NB4 (cell line): ENCODE measurements at places on chromosomes 16 and 17.

DNA sequence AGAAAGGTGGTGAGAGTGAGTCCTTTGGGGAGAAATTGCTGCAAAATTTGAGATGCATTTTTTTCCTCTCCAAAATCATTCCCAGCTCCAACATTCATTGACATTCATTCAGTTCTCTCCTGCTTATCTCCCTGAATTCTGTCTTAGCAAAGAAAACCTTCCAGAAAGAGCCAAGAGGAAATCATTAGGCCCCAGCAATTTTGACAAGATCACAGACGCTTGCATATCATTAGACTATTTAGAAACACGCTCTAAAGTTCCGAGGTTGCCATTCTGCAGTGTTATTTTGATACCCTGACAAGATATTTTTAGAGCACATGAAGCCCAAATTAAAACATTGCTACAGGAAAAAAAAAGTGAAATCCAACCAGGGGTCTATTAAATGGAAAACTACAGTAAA lies 9.6 kb upstream of the CHCT1 start:
- no peak for DNase-seq

DNA sequence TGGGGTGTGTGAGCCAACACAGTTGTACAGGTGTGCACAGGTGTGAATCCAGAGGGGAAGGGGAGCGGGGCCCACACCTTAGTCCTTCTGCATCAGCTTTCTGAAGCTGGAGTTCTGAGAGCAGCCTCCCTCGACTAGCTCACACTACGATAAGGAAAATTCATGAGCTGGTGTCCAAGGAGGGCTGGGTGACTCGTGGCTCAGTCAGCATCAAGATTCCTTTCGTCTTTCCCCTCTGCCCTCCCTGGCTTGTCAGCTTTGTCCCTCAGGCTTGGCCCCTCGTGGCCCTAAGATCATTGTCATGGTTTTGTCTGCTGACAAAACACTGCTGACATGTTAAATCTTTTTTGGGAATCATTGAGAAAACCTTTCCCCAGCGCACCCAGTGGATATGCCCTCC lies 47.5 kb downstream of the OR1D5 start:
- no peak for DNase-seq

DNA sequence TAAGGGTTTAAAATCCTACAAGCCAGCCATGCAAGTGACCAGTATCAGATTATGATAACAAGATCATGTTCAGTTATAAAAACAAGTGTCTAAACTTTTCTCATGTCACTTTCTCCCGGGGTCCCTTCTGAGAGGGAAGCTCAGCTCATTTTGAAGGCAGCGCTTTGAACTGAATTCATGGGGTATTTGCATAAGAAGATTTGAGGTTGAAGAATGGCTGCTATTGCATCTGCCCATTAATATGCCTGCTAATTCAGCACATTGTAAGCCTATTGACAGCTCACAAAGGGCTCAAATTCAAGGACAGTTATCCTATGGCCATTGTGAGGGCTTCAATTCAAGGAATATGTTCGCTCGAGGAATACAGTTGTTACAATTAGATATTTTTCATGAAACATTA lies 290.2 kb upstream of the IRX3 start:
- DNase-seq: no peak

- DNase-seq: no peak
Measured at GRCh38 chr17:1286379-1287106, 7.1 kb downstream of the TRARG1 start.

- peak; percentile 79 for DNase-seq
Measured at GRCh38 chr17:31373150-31374093, 18.1 kb upstream of the RAB11FIP4 start.

DNA sequence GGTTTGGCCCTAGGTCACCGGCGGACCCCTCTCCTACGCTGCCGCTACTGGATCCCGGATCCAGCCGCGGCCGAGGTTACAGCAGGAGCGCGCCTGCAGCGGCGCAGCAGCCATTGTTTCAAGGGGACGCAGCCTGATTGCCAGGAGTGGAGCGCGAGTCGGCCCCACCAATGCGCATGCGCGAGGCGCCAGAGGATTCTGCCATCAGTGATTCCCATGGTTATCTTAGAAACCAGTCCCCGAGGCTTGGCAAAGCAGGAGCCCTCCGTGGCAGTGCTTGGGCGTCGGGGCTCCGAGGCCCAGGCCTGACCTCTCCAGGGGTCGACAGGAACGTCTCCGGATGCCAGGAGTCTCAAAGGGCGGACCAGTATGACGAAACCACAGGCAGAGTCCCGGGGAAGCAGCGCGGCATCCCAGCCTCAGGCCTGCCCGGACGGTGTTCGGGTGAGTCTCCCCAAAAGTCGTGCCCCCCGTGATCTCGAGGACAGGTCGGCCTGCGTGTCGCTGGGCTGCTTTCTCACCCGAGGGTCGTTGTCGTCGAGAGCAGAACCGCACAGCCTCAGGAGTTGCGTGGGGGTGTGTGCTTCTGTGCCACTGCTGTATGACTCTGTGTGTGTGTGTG lies 608.5 kb downstream of the KCNJ18 start:
- no peak for DNase-seq

DNA sequence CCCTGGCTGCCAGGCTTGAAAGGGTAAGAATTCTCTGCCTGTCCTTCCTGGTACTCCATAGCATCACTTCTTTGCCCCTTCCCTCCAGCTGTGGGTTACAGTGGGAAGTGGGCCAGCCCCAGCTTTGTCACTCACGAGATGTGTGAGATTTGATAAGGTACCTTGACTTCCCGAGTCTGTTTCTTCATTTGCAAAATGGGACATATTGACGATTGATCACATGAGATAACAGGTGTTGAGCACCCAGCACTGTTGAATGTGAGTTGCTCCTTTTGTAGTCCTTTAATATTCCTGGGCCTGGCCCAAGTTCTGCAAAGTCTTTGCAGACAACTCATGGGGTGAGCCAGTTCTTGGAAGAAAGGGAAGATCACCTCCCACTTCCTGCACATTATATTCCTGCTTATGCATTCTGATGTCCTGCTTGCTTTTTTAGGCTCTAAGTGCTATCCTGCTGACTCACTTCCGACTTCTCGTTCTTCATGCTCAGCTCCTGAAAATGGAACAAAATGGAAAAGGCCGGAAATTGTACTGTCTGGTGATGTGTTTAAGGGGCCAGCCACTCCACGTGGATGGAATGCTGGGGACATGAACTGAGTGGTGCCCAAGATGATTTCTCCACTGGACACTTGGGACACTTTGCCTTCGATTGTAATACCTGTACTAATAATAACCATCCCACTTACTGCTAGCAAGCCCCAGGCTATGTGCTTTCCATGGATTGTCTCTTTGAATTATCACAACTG lies 8.3 kb upstream of the NLK start:
- DNase-seq: no peak

- DNase-seq: no peak
Measured at GRCh38 chr17:12627177-12627629, 38.5 kb upstream of the MYOCD start.

- no peak for DNase-seq
Measured at GRCh38 chr16:24382762-24383407, 126.8 kb downstream of the CACNG3 start.

GRCh38 chr17:27555339-27555738 lies 75.6 kb upstream of the LGALS9 start:
- DNase-seq: no peak

- DNase-seq: peak; percentile 99
Measured at GRCh38 chr17:45161288-45162024, at the start of gene HEXIM2. HEXIM2 (plus strand) TSS chr17:45161875; CDS start chr17:45162794, 919 bp downstream.

DNA sequence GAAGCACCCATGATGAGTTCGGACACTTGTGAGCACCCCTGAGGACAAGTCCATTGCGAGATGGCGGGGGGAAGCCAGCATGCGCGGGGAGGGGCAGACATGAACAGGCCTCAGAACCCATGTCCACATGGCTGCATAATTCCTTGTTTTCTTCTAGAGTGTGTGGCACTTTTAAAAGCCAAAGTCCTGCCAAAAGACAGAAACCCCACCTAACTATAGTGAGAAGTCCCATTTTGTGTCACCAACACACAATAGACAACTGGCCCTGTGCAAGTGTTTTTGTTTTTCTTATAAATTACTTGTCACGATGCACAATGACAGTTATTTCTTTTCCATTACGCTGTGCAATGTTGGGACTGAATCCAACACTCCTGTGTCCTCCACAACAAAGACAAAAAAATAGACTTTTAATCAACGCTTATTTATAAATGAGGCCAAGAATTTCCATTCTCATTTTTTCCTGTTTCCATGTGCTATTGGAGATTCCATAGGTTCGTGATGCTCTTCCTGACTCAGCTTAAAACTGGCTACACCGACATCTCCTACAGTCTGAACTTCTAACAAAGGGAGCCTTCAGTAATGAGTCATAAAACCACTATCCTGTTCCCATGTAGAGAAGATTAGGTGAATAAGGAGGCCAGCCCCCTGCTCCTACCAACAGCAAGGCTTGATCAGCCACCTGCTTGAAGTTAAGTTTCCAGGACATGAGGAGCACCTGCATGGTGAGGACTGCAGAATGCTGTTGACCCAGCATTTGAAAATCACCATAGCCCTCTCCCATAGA lies 98.9 kb downstream of the ZNF423 start:
- DNase-seq: no peak

- no peak for DNase-seq
Measured at GRCh38 chr17:6018788-6019187, 51.4 kb upstream of the WSCD1 start.

DNA sequence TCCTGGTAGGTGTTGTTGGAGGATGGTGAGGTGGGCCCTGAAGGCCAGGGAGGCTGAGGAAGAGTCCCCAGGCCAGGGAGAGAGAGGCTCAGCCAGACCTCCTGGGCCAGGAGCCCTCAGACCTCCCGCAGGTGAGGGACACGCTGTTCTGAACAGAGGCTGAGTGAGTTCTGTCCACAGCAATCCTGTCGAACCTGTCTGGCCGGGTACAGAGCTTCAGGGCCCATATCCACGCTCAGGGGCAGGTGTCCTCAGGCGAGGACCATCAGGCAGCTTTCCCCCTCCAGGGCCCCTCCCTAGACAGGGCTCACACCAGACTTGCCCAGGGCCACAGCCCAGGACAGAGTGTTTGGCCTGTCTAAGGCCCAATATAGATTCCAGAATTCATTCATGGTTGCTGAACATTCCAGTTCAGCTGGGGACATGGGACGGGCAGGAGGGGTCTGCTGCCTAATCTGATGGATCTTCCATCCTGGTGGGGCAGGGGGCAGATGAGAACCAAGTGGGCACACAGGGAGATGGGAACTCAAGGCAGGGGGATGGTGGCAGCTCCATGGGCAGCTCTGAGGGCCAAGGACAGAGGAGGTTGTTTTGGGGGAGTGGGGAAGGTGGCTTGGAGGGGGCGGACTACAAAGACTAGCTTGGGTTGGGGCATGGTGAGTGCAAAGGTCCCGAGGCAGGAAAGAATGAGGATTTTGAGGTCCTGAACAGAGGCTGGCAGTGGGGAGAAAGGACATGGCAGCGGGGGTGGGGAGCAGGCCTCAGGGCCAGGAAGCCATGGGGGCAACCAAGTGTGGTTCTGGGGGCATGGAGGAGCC lies 23.4 kb upstream of the MPRIP start:
- no peak for DNase-seq

GRCh38 chr17:56309897-56310296 lies 156.6 kb downstream of the ANKFN1 start:
- DNase-seq: no peak

- no peak for DNase-seq
Measured at GRCh38 chr17:45408611-45409421, 23.9 kb downstream of the ARHGAP27 start.

- DNase-seq: peak; percentile 95
Measured at GRCh38 chr17:17849845-17850373, 13.1 kb upstream of the SREBF1 start.

GRCh38 chr17:67477687-67478086 lies 100.6 kb downstream of the PITPNC1 start:
- no peak for DNase-seq

DNA sequence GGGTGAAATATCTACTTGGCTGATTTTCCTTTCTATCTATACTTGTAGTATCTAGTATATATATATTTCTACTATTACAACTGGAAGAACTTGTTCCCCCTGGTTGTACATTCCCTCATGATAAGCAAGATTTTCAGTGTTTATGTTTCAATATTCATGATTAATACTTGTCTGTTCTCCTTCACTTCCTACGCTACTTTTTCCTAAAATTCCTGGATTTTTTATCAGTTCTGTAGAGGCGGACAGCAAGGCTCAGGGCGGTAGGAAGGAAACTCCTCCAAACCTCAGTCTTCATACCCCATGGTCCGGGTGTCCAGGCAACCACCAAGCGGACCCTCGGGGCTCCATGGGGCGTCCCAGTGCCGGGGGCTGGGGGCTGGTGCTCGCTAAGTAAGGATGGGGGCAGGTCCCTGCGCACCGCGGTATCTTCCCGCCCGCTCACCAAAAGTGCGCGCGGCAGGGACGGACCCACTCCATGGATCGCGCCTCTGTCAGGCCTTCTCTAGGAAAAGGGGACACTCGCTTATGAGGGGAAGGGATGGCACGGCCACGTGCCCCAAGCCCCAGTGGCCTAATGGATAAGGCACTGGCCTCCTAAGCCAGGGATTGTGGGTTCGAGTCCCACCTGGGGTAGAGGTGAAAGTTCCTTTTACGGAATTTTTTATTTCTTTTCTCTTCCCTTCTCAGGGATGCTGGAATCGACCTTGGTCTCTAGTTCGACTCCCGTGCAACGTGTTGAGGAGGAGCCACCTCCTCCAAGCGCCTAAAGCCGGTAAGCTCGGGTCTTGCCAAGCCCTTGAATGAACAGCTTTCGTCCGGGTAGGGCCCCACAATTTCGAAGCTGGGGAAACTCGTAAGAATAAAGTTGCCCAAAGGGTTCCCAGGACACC lies 13.2 kb downstream of the ATP5PD start:
- DNase-seq: peak; percentile 87

GRCh38 chr16:90004577-90004976 lies 14.7 kb downstream of the DBNDD1 start:
- DNase-seq: no peak

DNA sequence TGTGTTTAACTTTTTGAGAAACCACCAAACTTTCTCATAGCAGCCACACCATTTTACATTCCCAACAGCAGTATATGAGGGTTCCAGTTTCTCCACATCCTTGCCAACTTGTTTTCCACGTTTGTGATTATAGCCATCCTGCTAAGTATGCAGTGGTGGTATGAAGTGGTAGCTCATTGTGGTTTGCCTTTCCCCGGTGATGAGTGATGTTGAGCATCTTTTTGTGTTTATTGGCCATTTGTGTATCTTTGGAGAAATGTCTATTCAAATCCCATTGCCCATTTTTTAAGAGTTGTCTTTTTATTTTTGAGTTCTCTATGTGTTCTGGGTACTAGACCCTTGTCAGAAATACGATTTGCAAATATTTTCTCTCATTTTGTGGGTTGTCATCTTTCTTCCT lies 17.4 kb downstream of the SF3B3 start:
- DNase-seq: no peak

- DNase-seq: no peak
Measured at GRCh38 chr17:40576113-40576740, 11.0 kb upstream of the CCR7 start.

- peak; percentile 54 for DNase-seq
Measured at GRCh38 chr17:81221371-81221841, 1.4 kb downstream of the CEP131 start.
